Activated CD4-positive, alpha-beta memory T cell treated with anti-CD3 and anti-CD28 coated beads for 36 hours (primary cell): ENCODE measurements at places on chromosomes 16 and 17.

DNA sequence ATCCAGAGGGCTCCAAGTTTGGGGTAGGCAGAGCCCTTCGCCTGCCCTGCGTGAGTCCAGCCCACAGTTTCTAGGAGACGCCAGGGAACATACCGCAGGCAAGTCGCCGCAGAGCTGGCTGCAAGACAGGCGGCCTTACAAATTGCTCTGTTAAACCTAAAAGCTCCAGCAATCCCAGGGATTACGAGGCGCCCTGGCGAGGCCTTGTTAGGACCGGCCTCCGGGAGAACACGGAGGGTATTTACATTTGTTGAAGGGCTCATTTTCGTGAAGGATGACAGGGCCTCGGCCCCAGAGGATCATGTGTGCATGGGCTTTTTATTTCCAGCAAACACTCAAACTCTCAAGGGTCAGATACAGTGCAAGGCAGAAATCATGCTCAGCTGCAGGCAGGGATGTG, 77.6 kb upstream of the FOXF1 start:
- H3K27ac ChIP-seq = no peak overlapping the region
- no peak overlapping the region for H3K4me3 ChIP-seq
- no peaks in the 10 kb centered on the region for H3K4me1 ChIP-seq

- H3K4me1 ChIP-seq = peaks cover 3% of the 10 kb centered on the region
- no peak overlapping the region for H3K4me3 ChIP-seq
- no peaks in the 10 kb centered on the region for H3K36me3 ChIP-seq
- H3K27ac ChIP-seq = no peak overlapping the region
- no peaks in the 10 kb centered on the region for H3K27me3 ChIP-seq
Observed at GRCh38 chr17:41799366-41799765, 12.4 kb downstream of the P3H4 start.

DNA sequence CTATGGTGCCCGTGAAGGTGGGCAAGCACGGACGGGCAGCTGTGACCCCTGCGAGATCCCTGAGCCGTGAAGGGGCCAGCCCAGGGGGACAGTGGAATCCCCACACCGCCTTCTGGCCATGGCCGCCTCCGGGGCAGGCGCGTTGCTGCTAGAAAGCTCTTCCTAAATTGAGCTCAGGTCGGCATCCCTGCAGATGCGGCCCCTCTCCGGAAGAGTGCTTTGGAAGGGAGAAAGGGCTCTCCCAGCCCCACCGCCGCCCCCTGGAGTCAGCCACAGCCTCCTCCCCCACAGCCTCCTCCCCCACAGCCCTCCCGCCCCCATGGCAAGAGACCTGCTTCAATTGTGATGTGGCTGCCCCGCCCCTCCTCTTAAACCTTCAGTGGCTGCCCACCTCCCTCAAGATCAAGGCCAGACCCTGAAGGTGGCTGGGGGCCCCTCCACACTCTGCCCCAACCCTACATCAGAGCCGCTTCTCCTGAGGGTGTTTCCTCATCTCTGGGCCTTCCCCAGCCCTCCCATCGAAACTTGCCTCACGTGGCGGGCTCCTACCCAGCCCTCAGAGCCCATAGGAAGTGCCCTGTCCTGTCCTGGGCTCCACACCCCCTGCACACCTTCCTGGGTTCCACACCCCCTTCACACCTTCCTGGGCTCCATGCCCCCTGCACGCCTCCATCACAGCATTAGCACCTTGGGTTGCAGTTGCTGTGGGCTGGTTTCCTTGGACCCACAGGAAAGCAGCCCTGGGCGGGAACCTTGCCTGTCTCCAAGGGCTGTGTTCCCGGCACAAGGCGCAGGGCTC, 5.5 kb upstream of the CBFA2T3 start:
- no peak overlapping the region for H3K27ac ChIP-seq
- H3K4me1 ChIP-seq = no peaks in the 10 kb centered on the region
- no peaks in the 10 kb centered on the region for H3K36me3 ChIP-seq
- no peak for DNase-seq

DNA sequence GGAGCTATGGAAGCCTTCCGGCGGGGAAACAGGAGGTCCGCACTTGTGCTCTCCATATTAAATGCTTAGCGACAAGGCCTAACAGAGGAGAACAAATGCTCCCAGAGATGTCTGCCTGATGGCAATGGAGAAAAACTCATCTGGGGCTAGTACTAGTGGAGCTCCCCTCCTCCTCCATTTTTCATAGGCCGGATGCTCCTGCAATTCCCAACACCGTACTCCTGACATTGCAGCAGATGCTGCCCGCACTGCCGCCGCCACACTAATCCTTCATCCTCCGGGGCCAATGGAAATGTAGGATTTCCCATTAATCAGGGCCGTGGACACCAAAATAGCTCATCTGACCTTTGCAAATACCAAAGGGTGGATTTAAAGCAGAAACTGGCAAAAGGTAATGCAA, 27.5 kb downstream of the TOM1L2 start:
- no peak for DNase-seq
- peaks cover 22% of the 10 kb centered on the region for H3K4me1 ChIP-seq
- no peaks in the 10 kb centered on the region for H3K27me3 ChIP-seq
- H3K4me3 ChIP-seq = no peak overlapping the region
- no peak overlapping the region for H3K27ac ChIP-seq

GRCh38 chr17:27332485-27333409, 38.8 kb downstream of the WSB1 start:
- peak overlapping the region; percentile 72 for H3K4me3 ChIP-seq
- DNase-seq = peak; percentile 95
- H3K27ac ChIP-seq = peak overlapping the region; percentile 88
- no peaks in the 10 kb centered on the region for H3K36me3 ChIP-seq
- peaks cover 23% of the 10 kb centered on the region for H3K4me1 ChIP-seq

DNA sequence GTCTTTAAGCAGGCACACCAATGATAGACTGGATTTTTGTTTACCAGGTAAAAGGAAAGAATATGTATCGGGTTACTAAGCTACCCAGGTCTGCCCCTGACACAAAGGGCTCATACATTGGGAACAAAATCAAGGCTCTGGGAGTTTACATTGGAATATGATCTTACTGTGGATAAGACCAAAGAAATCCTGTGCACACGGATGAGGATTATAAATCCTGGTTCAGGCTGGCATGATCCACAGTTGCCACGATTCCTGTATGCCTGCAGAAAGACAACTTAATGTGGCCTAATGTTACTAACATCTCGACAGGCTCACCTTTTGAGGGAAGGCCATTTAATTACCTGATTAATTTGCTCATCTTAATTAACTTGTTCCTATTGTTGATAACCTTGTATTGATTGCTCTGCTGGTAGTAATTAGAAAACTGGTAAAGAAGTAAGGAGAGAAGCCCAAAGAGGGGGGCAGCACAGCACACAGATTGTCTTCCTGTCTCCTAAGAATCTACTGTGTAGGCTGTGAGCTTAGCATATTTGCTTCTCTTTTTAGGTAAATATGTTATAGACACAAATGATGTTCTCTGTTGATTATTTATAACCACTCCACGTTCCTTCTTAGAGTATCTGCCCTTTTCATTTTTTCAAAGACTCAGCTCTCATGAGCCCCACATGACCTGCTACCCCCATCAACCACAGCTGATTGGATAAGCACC, 51.0 kb upstream of the TOX3 start:
- no peaks in the 10 kb centered on the region for H3K4me1 ChIP-seq
- DNase-seq = no peak
- no peak overlapping the region for H3K27ac ChIP-seq

- peaks cover 20% of the 10 kb centered on the region for H3K36me3 ChIP-seq
- peak; percentile 55 for DNase-seq
- H3K27ac ChIP-seq = peak overlapping the region; percentile 77
- H3K4me3 ChIP-seq = no peak overlapping the region
- no peaks in the 10 kb centered on the region for H3K27me3 ChIP-seq
Observed at GRCh38 chr17:42133461-42134041, 10.9 kb downstream of the HSPB9 start.

DNA sequence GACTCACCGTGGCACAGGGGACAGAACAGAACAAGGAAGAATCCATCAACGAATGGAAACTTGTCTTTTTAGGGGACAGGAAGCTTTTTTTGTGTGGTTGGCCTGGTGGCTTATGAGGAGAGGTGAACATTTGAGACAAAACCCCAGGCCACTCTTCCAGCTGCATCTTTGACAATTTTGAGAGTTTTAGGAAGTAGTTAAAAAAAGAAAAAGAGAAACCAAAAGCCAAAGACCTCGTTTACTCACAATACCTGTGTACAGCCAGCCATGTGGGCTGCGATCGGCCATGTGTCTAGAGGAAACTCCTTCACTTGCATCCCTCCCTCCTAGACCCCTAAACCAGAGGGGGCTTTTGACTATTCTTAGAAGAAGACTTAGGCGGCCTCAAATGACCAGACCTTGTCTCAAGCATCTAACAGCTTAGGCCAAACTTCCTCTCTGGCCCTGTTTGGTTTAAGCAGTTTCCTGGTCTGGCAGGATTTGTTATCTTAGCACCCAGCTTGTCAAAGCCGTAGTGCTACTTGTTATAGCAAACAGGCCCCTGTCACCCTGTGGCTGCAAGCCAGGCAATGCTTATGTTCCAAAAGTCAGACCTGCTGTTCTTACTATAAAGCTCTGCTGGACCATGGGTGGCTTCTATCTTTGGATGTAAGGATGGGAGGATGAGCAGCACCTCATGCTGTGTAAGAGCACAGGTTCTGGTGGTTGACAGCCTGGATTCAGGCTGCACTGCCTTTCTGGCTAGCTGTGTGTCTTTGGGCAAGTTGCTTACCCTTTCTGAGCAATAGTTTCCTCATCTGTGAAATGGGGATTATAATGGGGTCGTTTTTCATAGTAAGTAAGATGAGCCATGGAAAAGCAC, 17.7 kb downstream of the KSR1 start:
- no peaks in the 10 kb centered on the region for H3K27me3 ChIP-seq
- peaks cover 7% of the 10 kb centered on the region for H3K36me3 ChIP-seq
- DNase-seq = peak; percentile 93
- H3K4me3 ChIP-seq = peak overlapping the region; percentile 42

DNA sequence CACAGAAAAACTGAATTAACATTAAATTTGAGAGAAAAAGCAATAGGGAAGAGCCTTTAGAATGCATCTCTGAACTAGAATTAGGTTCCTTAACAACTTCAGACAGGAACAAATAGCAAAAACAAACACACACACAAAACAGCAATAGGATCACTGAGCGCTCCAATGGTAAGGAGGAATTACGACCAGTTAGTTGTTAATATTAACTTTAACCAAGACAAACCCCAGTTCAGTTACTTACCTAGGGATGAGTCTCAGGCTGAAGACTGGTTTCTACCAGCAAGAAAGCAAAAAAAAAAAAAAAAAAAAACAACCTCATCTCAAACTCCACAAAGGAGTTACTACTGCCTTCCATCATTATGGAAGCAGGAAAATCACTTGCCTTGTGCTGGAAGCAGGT, 14.6 kb downstream of the DHRS7B start:
- peaks cover 16% of the 10 kb centered on the region for H3K36me3 ChIP-seq
- no peaks in the 10 kb centered on the region for H3K27me3 ChIP-seq
- no peaks in the 10 kb centered on the region for H3K4me1 ChIP-seq
- H3K4me3 ChIP-seq = no peak overlapping the region
- H3K27ac ChIP-seq = no peak overlapping the region

DNA sequence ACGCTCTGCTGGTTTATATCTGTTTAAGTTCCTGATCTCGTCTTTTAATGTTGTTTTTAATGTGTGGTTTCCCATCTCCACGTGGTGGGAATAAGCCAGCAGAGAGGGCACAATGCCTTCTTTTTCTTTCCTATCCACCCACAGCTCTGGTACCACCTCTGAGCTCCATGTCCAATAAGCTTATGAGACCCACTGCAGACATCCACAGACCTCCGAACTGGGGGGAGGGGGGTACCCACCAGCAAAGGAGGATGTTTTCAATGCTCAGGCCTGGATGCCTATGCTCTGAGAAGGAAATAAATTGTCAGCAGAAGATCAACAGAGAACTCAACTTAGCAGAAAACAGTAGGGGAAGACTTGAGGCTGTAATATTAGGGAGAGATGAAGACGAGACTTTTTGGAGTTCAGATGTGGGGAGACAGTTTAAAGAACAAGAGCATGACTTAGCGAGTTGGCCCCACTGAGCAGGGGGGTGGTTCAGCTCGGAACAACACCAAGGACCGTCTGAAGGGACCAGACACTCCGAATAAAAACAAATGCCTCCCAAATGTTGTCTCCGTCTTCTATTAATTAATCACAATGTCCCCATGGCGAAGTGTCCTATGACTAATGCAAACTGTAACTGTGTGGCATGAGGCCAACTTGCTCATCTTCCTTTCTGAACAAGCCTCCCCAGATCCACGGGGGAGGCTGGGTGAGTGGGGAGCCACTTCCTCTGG, 62.7 kb downstream of the GAS7 start:
- no peak overlapping the region for H3K4me3 ChIP-seq
- no peaks in the 10 kb centered on the region for H3K36me3 ChIP-seq
- peaks cover 1% of the 10 kb centered on the region for H3K27me3 ChIP-seq
- H3K27ac ChIP-seq = no peak overlapping the region
- DNase-seq = peak; percentile 14

GRCh38 chr16:28182183-28182582, 29.6 kb downstream of the XPO6 start:
- H3K27ac ChIP-seq = peak overlapping the region; percentile 87
- peaks cover 83% of the 10 kb centered on the region for H3K4me1 ChIP-seq
- peaks cover 53% of the 10 kb centered on the region for H3K36me3 ChIP-seq
